Inflammatory macrophage treated with lipopolysaccharide for 1 hour (primary cell): ENCODE measurements at places on chromosomes 1 and 21.

DNA sequence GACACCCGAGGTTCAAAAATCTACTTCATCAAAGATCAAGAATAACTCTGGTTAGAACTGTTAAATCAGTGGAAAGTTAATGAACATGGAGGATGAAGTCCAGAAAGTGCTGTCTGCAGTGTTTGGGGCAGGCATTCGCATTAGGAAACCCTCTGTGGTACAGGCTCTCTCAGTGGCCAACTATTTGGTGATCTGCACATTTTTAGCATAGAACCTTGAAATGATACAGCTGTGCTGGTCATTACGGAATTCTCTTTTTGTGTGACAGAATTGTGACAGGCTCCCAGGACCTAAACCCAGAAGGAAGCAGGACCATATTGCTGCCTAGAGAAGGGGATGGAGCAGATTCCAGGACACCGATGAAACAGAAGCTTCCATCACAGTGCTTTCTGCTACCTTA is 89.0 kb downstream of the SLC45A1 start:
- DNase-seq, result no peak

DNA sequence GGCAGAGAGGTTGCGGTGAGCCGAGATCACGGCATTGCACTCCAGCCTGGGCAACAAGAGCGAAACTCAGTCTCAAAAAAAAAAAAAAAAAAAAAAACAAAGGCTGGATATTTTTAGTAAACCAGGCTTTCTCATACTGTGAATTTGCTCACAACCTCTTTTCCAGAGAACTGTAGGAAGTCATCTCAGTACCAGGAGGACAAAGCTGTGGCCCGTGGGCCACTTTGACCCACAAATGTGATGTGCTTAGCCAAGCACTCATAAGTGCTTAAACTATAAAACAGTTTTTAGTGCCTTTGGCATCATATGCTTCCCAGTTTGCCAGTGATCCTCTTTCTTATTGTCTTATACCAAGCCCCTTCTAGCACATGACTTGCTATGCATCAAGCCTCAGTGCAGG is 46.5 kb downstream of the RNF11 start:
- DNase-seq, result no peak

DNA sequence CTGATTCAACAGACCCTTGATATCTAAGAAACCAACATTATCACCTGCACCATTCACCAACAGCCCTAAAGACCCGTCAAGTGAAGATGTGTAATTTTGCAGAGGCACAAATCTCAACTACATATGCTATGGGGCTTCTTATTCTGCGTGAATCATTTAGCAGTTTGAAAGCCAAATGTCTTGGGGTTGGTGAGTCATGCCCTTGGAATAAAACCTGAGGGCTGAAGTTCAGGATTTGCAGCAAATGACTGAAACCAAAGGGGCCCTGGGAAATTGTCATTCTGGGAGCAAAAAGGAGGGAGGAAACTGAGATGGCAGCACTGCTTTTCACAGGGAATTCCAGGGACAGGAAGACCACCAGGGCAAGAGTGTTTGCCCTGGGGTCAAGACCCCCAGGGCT is 79.2 kb upstream of the TNR start:
- DNase-seq, result no peak

GRCh38 chr21:38075833-38076587 is 159.8 kb upstream of the KCNJ6 start:
- no peak for DNase-seq

GRCh38 chr1:160794376-160794775 is 1.6 kb upstream of the LY9 start:
- no peak for DNase-seq

DNA sequence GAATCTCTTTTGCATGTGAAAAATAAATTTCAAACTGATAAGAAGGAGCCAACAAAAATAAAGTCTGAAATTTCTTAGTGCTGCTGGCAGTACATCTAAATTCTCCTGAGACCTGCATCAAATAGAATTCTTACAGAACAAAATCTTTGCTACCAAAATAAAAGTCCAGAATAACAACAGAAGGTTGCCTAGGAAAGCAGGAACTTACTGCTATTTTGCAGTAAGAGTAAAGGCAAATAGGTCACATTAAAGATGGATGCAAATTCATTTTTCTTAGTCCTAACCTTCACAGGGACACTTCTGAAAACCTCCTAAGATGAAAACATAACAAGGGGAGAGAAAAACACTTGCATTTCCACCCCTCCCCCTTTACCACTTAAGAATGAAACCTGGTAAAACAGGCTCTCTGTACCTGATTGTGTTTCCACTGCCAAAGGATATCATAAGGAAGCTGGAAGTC is 59.0 kb downstream of the RUSC1 start:
- DNase-seq, result no peak

DNA sequence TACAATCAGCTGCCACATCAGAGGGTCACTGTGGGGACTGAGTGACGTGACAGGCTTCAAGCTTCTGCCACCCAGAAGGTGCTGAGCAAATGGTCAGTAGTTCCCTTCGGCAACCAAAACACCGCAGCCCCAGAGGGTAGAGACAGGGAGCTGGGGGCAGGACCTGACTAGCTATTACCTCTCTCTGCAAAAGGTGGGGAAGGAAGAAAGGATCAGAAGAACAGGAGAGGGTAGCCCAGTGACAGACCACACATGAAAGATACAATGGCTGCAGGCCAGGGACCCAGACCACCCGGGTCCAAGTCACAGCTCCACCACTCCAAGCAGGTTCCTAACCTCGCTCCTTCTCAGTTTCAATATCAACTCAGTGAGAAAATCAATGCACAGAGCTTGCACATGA is 377.1 kb downstream of the NPHP4 start:
- DNase-seq, result no peak

DNA sequence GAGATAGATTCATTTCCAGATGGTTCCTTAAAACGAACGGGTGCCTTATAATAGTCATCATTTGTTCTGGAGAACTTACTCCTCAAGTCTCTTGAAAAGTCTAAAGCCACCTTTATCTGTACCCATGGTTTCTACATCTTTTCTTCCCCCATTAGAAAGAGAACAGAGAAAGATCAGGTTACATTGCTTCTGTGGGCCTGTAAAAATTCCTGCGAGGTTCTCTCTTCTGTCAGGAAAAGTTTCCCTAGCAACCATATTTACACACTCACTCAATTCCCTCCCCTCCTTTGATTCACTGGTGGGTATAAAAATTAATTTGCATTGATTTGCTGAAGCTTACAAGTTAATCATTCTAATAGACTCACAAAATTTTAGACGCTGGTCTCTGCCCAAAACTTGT is 6.7 kb downstream of the PHC2 start:
- no peak for DNase-seq

- DNase-seq, result no peak
Observed at GRCh38 chr1:220689666-220690065, 497 bp upstream of the C1orf115 start.

GRCh38 chr21:38914528-38915293 is 109.0 kb downstream of the ETS2 start:
- DNase-seq, result peak; percentile 70

- no peak for DNase-seq
Observed at GRCh38 chr1:226787071-226787470, 48.0 kb upstream of the ITPKB start.

DNA sequence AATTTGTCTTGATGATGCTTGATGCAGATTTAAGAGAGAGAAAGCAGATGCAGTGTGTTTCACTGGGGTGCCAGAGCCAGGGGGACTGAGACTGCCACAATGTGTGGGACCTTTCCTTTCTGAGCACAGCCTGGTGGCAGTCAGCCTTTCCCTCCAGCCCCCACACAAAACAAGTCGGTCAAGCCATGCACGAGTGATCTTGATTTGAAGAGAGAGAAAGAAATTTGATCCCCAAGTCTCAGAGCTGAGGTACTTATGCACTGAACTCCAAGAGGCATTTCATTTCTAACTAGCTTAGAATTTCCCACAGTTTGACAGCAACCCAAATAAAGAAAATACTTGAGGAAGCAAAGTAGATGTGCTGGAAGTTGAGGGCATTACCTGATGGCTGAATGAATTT is 193.8 kb downstream of the ST6GALNAC3 start:
- DNase-seq, result no peak

GRCh38 chr1:116179964-116180363 is 68.8 kb downstream of the MAB21L3 start:
- DNase-seq, result no peak

DNA sequence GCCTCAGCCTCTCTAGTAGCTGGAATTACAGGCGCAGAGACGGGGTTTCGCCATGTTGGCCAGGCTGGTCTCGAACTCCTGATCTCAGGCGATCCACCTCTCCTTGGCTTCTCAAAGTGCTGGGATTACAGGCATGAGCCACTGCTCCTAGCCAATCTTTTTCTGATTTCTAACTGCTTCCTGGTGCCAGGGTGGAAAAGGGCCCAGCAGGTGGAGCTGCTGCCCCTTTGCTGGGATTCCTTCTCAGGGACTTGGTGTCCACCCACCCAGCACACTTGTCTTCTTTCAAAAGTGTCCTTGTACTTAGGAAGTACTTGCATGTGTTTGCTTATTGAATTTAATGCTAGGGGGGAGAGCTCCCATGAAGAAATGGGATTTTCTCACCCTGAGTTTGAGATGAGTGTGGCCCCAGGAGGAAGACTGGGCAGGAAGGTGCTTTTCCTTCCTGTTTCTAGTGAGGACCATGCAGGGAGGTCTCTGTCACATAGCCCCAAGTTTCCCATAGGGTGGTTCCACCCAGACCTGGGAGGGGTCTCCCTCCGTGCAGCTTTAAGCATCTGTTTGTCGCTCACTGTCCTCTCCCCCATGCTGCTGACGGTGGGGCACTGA is 14.2 kb downstream of the UTP11 start:
- DNase-seq, result peak; percentile 54

DNA sequence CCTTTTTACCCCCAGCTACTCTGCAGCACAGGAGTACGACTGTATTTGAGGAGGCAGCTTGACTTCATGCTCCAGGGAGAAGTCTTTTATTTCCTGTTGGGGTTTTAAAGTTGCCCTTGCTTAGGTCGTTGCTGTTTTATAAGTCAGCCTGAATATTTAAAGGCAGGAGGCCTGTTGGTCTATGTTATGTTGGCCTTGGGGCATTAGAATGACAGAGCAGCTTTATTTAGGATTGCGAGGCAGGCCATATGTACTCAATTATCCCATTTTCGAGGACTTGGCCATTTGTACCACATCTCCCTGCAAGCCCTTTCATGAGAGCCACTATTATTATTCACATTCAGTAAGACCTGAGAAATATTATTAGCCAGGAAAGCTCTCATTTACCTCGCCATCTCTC is 47.0 kb downstream of the KIF26B start:
- DNase-seq, result no peak

GRCh38 chr1:175278734-175279116 is 86.1 kb upstream of the KIAA0040 start:
- DNase-seq, result no peak

DNA sequence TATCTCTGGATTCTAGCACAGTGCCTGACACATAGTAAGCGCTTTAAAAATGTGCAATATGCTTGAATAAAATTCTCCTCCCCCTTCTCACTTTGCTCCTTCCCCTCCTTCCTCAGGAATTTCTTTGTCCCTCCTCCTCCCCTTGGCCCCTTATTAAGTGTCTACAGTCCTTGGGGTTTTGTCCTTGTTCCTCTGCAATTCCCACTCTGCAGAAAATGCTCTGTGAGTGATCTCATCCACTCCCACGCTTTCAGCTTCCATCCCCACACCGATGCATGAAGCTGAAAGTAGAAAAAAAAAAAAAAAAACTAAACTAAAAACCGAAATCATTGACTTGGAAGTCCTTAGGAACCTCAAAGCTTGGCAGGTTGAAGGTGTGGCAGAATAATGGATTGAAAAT is 273.6 kb downstream of the RRAGC start:
- no peak for DNase-seq

DNA sequence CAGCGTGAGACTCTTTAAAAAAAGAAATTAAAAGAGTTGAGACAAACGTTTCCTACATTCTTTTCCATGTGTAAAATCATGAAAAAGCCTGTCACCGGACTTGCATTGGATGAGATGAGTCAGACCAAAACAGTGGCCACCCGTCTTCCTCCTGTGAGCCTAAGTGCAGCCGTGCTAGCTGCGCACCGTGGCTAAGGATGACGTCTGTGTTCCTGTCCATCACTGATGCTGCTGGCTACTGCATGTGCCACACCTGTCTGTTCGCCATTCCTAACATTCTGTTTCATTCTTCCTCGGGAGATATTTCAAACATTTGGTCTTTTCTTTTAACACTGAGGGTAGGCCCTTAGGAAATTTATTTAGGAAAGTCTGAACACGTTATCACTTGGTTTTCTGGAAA is 31.2 kb downstream of the IFNAR1 start:
- no peak for DNase-seq

DNA sequence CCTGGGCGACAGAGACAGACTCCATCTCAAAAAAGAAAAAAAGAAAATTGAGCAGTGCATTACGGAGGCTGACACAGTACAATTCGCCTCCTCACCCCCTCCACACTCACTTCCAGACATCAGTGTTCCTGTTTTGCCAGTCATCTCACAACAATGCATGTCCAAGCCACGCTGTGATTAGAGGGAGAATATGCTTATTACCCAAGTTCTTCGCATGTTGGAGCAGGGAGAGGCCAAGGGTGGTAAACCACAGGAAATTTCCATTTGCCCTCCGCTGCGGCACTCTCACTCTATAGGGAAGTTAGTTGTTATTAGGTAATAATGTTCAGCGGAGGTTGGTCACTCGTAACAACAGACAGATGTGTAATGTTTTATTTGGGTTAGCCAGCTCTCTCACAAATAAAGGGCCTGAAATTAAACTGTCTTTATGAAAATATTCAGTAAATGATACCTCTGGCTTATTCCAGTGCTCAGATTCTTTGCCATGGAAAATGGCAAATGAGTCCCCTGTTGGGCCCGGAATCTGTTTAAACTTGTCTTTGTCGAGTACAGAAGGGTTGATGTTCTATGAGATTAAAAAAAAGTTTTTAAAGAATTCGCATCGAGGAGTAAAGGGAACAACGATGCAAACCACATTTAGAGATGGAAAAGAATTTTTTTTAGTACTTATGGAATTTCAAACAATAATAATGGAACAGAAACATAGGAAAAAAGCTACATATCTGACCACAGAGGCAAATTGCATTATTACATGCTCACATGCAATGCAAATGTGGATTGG is 33.1 kb downstream of the KCNJ15 start:
- DNase-seq, result peak; percentile 100

- DNase-seq, result peak; percentile 75
Observed at GRCh38 chr1:94061513-94062443, 59.2 kb downstream of the ABCA4 start.

GRCh38 chr1:193212637-193213036 is 26.2 kb upstream of the B3GALT2 start:
- no peak for DNase-seq

DNA sequence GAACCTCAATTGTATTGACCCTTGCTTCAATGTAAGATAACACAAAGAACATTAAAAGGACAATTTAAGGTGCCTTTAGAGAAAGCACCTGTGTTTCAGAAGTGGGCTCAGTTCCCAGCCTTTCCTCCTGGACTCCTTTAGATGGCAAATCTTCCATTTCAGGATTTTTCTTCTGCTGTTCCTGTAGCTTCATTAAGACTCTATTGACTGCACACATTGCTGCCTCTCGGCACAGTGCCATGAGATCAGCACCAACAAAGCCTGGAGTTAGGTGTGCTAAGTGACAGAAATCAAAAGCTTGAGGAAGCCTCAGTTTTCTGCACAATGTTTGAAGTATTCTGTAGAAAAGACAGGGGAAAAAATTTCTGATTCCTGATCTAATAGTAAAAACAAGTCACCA is 40.6 kb downstream of the NVL start:
- DNase-seq, result no peak

- no peak for DNase-seq
Observed at GRCh38 chr1:31596737-31597097, 20.4 kb downstream of the TINAGL1 start.

- DNase-seq, result no peak
Observed at GRCh38 chr1:184866991-184867788, 107.1 kb downstream of the NIBAN1 start.

- DNase-seq, result no peak
Observed at GRCh38 chr1:23421753-23422240, 2.8 kb downstream of the TCEA3 start.
